HuH-7.5 (cell line): ENCODE measurements at places on chromosomes 16 and 17.

GRCh38 chr17:33927732-33928133 lies 327.4 kb upstream of the CCL2 start:
- no peak for DNase-seq

DNA sequence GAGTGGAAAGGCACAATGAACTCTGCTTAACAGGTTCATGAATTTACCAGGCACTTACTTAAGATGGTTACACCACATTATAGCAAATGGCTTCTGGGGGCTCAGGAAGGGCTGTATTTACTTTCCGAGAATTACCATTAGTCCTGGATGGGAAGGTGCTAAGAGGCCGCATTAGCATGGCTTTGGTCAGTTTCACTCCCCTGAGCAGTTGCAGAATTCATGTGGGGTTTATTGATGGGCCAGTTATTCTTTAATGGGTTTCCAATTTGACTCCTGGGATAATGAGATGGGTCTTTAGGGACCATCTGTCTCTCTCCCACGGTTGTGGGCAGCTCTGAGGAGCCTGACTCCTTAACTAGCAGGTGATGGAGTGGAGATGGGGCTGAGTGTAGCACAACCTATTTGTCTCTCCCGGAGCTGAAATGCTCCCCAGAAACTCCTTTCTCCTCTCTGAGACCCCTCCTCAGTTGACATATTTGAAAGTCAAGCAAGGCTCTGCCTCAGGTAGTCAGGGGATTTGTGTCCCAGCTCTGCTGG lies 652.5 kb downstream of the HS3ST4 start:
- DNase-seq: no peak

DNA sequence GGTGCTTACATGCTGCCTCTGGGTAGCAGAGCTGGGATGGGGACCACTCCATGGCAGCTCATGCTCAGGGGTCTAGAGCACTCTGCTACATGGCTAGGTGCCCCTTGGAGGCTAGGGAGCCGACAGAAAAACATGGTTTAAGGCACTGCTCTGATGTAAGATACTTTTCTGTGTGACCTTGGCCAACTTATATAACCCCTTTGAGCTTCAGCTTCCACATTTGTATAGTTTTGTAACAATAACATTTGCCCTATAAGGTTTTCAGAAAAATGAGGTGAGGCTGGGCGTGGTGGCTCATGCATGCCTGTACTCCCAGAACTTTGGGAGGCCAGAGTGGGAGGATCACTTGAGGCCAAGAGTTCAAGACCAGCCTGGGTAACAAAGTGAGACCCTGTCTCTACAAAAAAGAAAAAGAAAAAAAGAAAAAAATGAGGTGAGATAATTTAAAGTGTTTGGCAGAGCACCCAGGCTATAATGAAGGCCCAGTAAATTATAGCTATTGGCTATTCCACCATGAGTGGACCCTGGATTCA lies 3.2 kb downstream of the CES4A start:
- no peak for DNase-seq

- DNase-seq: no peak
These were observed 16.0 kb downstream of the NUPR1 start for GRCh38 chr16:28522792-28523191.

GRCh38 chr16:11155284-11155806 lies 100.7 kb downstream of the SOCS1 start:
- DNase-seq: no peak

GRCh38 chr16:71489122-71489521 lies at the start of gene ZNF19:
ZNF19 (minus strand) TSS chr16:71489324; CDS start chr16:71482114, 7,210 bp downstream.
- no peak for DNase-seq

DNA sequence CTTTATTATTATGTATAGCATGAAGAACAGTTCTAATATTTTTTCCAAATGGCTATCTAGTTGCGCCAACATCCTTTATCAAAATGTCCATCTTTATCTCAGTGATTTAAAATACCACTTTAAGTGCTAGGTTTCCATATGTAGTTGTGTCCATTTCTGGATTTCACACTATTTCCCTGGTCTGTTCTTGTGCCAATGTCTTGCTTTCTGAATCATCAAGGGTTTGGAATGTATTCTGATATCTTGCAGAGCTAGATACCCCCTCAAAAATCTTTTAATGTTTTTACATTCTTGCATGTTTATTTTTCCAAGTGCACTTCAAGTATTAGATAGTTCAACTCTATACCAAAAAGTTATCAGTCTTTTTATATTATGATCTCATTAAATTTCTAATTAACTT lies 14.3 kb downstream of the MBTD1 start:
- DNase-seq: no peak

- DNase-seq: no peak
These were observed 101.5 kb upstream of the CNTNAP4 start for GRCh38 chr16:76175718-76176117.

DNA sequence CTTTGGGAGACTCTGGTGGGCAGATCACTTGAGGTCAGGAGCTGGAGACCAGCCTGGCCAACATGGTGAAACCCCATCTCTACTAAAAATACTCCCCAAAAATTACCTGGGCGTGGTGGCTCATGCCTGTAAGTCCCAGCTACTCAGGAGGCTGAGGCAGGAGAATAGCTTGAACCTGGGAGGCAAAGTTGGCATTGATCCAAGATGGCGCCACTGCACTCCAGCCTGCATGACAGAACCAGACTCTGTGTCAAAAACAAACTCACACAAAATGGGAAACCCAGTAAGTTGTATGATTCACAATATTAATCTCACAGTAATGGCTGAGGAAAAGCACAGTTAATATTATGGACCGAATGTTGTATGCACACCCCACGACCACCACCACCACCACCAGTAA lies 24.3 kb downstream of the WSB1 start:
- DNase-seq: no peak
